ENCODE measurements at places on chromosomes 6 and 20.

DNA sequence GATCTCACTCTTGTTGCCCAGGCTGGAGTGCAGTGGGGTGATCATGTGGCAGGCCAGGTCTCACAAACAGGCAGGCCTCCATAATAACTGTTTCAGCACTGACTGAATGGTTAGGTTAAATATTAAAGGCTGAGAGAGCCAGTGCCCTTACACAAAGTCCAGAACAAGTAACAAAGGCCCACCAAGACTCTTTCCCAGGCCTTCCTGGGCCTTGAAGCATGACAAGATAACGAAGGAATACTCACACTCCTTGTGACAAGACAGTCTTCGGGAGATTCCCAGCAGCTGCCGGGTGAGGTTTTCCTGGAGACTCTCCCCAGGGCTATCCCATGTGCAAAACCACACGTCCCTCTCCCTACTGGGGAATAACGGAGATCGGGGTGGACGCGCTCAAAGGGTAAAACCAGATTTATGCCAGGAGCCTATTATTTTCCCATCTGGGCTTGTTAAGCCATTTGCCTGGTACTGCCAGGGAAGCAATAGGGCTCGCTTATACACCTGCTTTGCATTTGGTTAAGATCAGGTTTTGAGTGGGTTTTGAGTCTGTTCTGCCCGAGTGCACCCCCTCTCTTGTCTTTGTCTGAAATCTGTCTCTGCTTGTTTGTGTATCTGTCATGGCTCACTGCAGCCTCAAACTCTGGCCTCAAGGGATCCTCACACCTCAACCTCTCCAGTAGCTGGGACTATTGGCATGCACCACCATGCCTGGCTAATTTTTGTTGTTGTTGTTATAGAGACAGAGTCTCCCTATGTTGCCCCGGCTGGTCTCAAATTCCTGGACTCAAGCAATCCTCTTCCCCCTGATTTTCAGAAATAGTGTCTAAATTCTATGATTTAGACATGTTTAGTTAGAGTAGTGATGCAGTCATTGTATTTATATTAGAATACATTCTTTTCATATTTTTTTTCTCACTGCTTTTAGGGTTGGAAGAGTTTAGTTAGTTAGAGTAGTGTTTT, 1.4 kb upstream of the ENPP3 start:
- peak; percentile 95 for ATAC-seq

DNA sequence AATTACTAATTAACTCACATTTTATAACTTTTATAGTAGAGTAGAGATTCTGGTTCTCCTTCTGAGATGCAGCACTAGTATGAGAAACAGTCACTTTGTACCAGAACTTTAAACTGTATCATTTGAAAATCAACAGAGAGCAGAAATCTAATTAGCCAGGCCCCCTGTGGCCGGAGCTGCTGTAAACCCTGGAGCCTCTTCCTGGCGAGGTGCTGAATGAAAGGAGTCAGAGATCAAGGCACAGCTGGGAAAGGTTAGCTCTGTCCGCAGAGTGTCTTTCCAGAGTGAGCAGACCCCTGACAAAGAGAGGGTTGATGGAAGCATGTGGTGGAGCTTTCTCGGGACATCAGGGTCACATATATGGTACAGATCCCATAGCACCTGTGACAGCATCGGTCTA, 703.8 kb downstream of the RFPL4B start:
- ATAC-seq: no peak

DNA sequence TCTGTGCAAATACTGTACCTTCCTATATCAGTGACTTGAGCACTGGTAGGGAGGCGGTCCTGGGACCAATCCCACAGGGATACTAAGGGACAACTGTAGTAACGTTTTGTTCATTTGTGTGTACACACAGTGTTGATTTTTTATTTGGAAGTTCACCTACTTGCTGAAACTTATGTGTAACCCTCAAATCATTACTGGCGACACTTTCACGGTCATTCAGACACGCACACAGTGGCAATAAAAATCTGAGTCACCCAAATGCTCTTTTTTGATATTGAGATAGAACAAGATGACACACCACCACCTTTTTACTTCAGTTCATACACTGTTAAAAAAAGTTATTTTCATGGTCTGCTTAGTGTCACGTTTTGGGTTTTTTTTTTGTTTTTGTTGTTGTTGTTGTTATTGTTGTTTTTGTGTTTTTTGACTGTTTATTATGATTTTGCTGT, 79.8 kb downstream of the QKI start:
- ATAC-seq: no peak

GRCh38 chr6:133757335-133757734, 131.6 kb upstream of the TCF21 start:
- no peak for ATAC-seq

DNA sequence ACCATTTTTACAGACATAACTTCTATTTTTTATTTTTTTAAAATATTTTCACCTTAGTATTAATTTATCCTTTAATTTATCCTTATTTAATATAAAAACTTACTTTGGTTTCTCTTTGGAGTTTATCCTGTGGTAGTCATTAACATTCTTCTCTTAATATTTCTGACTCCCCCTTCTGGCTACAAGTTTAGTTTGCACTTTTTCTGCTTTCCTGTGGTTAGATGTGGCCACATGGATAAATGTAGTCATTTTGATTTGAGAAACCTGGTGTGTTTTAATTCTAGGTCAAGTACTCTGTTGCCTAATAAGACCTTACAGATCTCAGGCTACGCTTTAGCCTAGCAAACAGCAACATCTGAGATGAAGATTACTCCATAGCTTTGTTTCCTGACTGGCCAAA, 1187.5 kb downstream of the HACE1 start:
- no peak for ATAC-seq

GRCh38 chr6:93896081-93896480, 476.7 kb upstream of the EPHA7 start:
- no peak for ATAC-seq

All from stimulated activated memory B cell treated with anti-CD40 and anti-IgM and Interleukin-4, amounts not matched to agents 10 μg/mL and 1 μg/mL and 100 μg/mL, for 72 hours (primary cell).